ENCODE measurements at places on chromosomes 2 and 18.

- no peak for DNase-seq
These were observed 21.6 kb downstream of the KCNG2 start for GRCh38 chr18:79819064-79819967.

- DNase-seq: no peak
These were observed 247.1 kb downstream of the BCL11A start for GRCh38 chr2:60306267-60306861.

- no peak for DNase-seq
These were observed 401.6 kb downstream of the GPD2 start for GRCh38 chr2:156837635-156838370.

GRCh38 chr2:152054593-152054992 is 44.3 kb downstream of the CACNB4 start:
- DNase-seq: no peak

GRCh38 chr2:74834792-74835755 is 1.1 kb downstream of the HK2 start:
- DNase-seq: peak; percentile 38

DNA sequence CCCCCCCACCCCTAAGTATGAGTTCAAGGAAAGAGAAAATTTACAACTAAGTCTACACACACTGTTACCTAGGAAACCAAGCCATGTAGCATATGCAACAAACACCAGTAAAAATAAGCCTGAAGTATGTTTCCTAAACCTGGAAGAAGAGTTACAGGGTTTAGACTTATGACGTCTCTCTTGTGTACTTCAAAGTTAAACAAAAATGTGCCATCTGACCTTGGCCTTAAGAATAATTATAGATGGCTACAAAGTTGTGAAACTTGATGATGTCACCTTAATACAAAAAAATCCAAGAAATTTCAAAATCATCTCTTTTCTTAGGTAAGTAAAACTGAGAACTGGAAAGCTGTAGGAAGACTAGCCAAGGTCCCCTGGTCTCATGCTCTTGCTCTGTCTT is 297.6 kb upstream of the NRXN1 start:
- no peak for DNase-seq

DNA sequence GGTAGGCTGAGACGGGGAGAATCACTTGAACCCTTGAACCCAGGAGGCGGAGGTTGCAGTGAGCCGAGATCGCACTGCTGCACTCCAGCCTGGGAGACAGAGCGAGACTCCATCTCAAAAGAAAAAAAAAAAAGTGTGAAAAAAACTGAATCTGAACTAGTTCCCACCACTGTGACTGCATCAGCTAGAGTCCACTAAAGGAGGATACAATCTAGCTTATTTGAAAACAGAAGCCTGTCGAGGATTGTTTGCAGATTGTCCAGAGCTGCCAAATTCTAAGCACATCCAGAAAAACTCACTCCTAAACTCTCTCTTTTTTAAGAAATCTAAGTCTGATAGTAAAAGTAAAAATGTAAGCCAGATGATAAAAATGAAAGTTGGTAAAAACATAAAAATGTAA is 10.6 kb downstream of the GFPT1 start:
- DNase-seq: no peak

GRCh38 chr2:138777996-138778395 is 2.2 kb downstream of the NXPH2 start:
- no peak for DNase-seq

GRCh38 chr2:18605115-18605514 is 15.7 kb upstream of the NT5C1B start:
- DNase-seq: no peak

DNA sequence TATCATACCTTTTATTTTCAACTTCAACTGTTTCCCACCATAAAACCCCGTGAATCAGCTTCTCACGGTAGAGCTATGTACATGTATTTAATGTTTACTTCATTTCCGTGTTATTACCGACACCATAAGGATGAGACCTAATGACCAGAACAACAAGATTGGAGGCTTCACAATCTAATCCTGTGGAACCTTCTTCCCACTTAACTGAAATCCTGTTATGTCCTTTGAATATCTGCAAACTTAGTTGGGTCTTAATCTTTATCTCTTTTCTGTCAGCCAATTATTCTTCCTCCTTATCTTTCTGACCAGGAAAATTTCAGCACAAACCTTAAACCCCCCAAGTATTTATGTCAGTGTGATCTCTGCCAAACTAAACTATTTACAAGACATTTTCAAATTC is 214.4 kb downstream of the TMX3 start:
- DNase-seq: no peak

Measured in gastrocnemius medialis (tissue), 4 donors.